ENCODE measurements at places on chromosomes 4 and X.

DNA sequence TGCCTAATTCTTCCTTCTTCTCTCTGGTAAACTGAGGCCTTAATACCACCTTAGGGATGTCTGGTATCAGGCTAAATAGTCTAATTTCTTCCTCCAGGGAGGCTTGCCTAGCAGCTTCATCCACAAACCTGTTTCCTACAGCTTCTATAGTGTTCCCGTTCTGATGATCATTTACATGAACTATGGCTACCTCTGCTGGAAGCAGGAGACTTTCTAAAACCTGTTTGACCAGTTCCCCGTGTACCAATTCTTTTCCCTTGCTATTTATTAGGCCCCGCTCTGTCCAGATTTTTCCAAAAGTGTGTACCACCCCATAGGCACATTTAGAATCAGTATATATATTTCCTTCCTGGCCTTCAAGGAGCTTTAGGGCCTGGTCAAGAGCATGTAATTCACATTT is 5.8 kb upstream of the USP38 start:
- no peak for DNase-seq

GRCh38 chrX:103630171-103630511 is 1.4 kb downstream of the TCEAL1 start:
- DNase-seq = no peak

DNA sequence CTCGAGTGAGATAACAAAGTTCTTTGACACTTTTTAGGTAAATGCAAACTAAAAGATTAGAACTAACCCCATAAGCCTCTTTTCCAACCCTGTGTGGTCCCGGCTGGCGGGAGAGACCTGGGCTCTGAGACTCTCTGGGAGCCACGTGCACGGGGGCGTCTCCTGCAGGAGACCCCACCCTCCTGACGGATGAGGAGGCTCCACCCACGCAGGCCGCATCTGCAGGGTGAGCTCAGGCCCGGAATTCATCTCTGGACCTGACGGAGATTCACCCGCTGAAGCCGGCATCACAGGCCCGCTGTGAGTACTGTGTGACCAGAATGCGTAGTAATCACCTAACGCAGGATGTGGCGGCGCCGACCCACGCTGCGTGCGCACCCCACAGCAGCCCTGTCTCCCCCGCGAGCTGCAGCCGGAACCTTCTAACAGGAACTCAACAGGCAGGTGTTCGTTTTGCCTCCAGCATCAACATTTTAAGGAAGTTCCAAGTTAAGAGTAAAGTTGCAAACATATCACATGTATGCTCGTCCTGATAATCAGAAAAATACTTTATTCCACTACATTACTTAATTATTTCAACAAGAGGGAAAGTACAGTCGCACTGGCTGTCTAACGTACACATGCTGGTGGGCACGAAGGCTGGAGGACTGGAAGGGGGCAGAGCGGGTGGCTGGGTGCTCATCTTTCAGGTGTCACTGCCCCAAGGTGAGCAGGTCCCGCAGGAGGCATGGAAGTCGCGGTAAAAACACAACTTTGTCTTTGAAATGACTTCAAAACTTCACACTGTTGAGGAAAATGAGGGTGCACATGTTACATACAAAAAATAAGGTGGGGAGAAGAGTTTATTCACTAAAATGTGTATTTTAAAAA is 44.5 kb downstream of the FGFRL1 start:
- peak; percentile 60 for DNase-seq

DNA sequence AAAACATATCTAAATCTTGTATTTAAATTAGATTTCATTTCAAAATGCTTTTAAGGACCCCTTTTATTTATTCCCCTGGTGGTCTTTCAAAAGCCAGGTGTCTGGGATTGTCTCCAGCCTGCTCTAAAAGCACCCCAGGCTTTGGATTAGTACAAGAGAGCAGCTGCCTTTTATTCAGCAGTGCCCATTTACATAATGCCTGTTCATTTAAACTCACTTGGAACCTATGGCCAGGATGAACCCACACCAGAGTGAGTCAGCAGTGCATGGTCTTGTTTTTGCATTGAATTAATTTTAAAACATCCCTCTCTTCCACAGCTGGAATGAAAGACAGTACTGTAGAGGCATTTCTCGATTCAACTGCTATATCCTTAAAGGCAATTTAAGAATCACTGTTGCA is 64.1 kb upstream of the TENM3 start:
- DNase-seq = no peak

GRCh38 chrX:39853417-39854030 is 244.2 kb downstream of the BCOR start:
- no peak for DNase-seq

DNA sequence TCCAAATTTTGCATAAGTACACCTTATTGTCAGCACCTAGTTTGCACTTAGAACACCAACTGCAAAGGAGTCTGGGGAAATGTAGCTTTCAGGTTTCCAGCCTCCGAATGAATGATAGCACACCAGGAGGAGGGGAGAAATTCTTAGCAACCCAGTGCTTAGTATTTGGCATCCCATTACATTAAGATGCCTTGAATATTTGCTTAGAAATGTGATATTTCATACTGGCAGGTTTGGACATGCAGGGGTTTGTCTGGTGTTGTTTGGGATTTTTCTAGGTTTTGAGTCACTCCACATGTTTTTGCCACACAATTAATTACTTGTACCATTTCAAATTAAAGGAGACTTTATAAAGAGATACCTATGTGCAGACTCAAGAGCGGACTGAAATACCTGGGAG is 60.3 kb upstream of the CAMK2D start:
- DNase-seq = no peak

GRCh38 chr4:6049985-6050384 is 31.8 kb upstream of the C4orf50 start:
- DNase-seq = no peak

- no peak for DNase-seq
These were observed 23.0 kb upstream of the MSANTD1 start for GRCh38 chr4:3225936-3226335.

- no peak for DNase-seq
These were observed 621.8 kb downstream of the TMA16 start for GRCh38 chr4:164116286-164116685.

DNA sequence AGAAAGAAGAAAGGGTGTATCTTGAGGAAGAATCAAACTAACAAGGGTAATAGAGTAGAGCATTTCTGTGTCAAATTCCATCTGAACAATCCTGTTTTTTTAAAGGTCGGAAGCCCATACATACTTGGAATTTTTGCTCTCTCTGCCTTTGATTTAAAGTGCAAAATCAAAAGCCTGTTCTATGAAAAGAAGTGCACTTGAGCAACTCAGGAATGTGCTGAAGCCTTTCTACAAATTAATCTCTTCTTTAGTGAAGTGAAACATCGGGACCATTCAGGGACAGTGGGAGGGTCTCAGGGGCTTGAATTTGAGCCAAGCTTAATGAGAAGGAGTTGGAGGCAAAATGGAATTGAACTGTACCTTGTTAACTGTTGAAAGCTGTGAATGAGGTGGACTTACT is 1008.5 kb upstream of the LCORL start:
- DNase-seq = no peak

DNA sequence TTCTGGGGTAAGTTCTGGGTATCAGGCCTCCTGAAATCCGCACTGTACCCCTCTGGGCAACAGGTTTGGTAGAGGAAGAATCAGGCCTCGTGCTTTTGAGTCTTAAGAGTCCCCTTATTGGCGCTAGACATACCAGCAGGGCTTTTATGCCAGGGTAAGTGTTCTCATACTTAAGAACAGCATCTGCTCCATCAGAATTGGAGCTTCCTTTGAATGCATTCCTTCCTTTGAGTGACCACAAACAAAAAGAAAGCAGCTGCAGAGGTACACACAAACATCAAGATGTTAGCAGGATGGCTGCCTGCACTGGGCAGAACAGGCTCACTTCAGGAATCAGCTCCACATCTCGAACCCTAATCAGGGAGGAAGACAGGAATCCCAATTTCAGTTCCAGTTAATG is 156.8 kb downstream of the MGST2 start:
- no peak for DNase-seq

GRCh38 chrX:56026815-56027214 is 205.3 kb upstream of the KLF8 start:
- DNase-seq = no peak

DNA sequence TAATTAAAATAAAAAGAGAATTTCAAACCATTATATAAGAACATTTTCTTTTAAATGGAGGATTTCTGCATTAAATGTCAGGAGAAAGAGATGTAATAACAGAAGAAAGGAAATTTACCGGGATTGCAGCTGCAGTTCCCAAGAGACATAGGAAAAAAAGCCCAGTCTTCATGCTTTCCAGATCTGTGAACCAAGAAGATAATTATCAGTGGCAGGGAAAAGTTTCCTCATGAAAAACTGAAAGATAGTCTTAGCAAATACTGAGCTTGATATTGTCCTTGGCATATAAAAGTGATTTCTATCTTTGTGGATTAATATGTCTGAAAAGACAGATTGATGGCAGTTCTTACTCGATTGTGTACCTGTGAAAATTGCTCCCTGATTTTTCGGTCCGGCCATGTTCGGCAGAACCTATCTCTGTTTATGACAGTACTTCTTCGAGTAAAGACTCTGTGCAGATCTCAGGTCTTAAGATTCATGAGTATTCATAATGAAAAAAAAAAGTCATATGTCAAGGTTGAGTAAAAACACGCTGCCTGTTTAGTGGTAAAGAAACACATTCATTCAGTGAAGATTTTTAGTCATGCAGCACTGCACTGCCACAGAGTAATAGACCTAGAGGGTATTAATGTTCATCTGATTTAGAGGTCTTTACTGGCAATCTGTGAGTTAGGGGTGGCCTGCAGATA is 29.6 kb downstream of the SPARCL1 start:
- DNase-seq = no peak

DNA sequence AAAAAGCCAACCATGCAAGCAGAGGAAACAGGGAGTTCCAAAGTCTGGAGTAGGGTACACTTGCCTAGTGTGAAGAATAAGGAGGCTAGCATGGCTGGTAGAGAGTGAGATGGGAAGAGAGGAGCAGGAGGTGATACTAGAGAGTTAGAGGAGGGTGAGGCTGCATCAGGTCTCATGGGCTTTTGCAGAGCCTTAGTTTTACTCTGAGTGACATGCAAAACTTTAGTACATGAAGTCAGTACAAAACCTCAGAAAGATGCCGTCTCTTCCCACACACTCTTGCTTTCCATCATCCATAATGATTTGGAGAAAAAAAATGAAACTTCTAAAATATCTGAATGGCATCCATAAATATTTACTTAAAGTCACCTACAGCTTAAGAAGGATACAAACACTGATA is 5.0 kb downstream of the OPRPN start:
- no peak for DNase-seq

DNA sequence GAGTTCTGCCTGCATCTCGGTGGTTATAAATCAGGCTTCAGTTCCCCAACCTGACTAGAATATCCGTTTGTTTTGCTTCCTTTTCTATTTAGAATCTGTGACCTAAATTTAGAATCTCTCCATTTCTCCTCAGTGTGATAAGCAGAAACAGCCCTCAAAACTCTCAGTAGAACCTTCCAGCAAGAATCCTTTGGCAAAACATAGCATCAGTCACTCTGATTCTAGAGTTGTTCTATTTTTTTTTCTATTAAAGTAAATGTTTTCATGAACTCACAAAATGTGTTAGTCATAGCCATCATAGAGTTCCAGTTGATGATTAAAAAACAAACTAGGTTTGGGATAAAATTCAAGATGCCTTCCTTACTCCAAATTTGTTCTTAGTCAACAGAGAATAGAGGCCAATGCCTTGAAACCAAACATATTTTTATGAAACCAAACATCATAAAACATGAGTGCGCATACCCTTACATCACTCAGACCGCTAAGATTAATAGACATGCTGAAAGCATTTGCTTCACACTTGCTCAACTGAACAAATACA is 13.2 kb upstream of the C1QTNF7 start:
- DNase-seq = no peak

DNA sequence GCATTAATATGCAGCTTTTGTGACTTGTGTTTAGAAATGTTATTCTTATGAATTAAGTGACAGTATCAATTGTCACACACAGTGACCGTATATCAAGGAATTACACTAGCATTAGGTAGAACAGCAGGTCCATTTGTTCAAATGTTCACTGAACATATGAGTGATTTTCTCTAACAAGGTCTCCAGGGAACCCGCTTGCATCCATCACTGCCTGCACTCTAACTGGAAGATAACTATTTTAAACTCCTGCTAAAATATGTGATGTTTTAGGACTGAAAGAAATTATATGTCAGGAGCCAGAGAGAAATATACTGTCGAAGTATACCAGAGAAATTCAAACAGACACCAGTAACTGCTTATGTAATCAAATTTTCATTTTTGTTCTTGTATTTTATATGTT is 1395.7 kb downstream of the PCDH18 start:
- no peak for DNase-seq

GRCh38 chrX:79361192-79361870 is 5.8 kb downstream of the ITM2A start:
- no peak for DNase-seq

DNA sequence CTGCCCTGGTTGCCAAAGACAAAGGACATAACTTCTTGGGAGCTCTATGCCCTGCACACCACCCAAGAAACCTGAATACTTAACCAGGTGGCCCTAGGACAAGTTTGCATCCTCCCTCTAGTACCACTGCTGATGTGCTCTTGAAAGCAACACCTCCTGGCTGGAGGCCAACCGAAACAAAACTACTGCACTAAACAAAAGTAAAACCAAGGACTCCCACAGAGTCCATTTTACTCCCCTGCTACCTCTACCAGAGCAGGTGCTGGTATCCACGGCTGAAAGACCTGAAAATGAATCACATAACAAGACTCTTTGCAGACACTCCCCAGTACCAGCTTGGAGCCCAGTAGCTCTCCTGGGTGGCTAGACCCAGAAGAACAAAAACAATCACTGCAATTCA is 941.8 kb downstream of the RAPGEF2 start:
- DNase-seq = no peak

- no peak for DNase-seq
These were observed 33.9 kb upstream of the SLC9A7 start for GRCh38 chrX:46792810-46793188.

DNA sequence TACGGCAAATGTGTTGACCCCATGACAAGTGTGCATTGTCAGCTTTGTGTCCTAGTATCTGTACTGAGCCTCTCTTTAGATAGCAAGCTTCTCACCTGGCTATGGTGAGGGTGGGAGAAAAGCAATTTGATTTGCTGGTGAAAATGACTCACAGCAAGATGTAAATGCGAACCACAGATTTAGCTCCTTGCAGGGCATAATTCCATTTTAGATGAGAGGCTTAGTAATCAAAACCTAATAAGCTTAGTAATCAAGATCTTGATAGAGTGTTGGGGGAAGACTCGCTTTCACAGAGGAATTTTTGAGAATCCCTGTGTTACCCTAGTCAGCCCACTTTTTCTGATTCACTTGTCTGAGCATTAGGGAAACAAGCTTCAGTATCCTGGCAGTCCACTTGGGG is 7.7 kb upstream of the OCIAD2 start:
- no peak for DNase-seq

- no peak for DNase-seq
These were observed 53.5 kb downstream of the DCLK2 start for GRCh38 chr4:150131581-150132228.

DNA sequence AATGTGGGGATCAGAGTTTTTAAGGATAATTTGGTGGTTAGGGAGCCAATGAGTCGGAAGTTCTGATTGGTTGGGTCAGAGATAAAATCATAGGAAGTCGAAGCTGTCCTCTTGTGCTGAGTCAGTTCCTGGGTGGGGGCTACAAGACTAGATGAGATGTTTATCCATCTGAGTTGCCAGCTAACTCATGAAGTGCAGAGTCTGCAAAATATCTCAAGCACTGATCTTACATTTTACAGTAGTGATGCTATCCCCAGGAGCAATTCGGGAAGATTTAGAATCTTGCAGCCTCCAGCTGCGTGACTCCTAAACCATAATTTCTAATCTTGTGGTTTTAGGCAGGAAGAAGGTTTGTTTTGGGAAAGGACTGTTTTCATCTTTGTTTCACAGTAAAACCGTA is 565.8 kb upstream of the SPANXN1 start:
- no peak for DNase-seq

- no peak for DNase-seq
These were observed 25.9 kb downstream of the ENPEP start for GRCh38 chr4:110501826-110502225.
